ENCODE measurements at places on chromosomes 1 and 21.

GRCh38 chr1:10856863-10857598, 60.6 kb upstream of the CASZ1 start:
- no peak for DNase-seq

GRCh38 chr1:87678266-87678665, 349.6 kb downstream of the LMO4 start:
- no peak for DNase-seq

- no peak for DNase-seq
Measured at GRCh38 chr1:214550013-214550856, 1.2 kb downstream of the PTPN14 start.

DNA sequence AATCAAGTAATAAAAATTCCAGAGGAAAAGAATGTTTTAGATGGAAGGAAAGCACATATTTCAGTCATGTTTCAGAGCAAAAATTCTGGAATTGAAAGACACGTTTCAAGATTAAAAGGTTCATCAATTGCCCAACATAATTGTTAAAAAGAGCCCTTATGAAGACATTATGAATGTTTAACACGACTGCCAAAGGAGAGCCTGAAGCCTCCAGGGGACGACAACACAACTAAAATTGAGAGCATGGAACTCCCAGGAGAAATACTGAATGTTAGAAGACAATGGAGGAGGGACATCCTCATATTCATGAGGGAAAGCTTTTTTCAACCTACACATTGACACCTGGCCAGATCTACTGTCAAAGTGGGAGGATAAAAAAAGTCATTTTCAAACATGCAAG, 16.0 kb downstream of the OR2T11 start:
- DNase-seq, result peak; percentile 4

- no peak for DNase-seq
Measured at GRCh38 chr1:27057801-27058625, 45.4 kb upstream of the TENT5B start.

GRCh38 chr1:177862916-177863315, 106.9 kb downstream of the SEC16B start:
- no peak for DNase-seq

- DNase-seq, result no peak
Measured at GRCh38 chr1:167683226-167683625, 38.6 kb upstream of the MPZL1 start.

DNA sequence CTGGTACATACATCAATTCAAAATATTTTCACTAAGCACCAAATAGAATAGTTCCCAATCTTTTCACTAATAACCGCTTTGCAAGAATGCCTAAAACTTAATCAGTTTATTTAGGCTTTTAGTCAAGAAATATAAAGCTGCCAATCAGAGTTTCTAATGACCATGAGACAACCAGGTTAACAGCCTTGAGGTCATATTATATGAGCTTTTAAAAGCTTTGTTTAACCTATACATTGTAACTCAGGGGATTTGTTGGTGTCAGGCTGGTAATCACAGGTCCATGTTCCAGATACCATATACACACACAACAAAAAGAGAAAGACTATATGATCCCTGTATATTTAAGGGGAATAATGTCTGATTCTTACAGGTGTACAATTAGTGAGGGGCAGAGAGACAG, 246.2 kb upstream of the ADGRL2 start:
- DNase-seq, result no peak

- no peak for DNase-seq
Measured at GRCh38 chr1:9473032-9473807, 66.0 kb upstream of the SLC25A33 start.

- no peak for DNase-seq
Measured at GRCh38 chr1:115727706-115728249, 40.7 kb downstream of the CASQ2 start.

GRCh38 chr1:9289711-9290485, 2.8 kb upstream of the SPSB1 start:
- DNase-seq, result no peak

- no peak for DNase-seq
Measured at GRCh38 chr1:78068681-78069283, 23.0 kb downstream of the GIPC2 start.

DNA sequence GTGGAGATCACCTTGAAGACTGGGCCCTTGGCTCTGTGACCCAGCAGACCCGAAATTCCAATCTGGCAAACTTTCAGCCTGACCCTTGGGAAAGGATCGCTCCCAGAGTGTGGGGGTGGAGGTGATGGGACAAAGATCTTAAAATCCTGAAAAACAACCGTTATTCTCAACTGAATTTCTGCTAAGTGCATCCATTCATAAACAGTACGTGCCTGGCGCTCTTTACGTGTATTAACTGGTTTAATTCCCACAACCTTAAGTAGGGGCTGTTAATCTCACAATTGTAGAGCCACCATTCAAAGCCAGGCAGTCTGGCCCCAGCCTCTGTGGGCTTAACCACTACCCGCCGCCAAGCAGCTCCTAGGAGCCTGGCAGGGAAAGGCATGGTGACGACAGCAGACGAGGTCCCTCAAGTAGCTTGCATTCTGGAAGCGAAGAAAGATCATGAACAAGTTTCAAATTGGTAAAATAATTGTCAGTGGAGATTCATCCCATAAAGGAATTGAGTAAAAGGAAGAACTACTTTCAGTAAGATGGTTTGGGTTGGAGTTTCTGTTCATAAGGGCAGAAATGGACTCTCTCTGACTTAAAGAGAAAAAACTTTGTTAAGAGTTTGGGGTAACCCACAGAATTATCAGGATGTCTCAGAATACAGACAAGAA, 11.4 kb upstream of the RGS16 start:
- no peak for DNase-seq

GRCh38 chr1:229582011-229582694, 23.6 kb upstream of the ABCB10 start:
- DNase-seq, result no peak

DNA sequence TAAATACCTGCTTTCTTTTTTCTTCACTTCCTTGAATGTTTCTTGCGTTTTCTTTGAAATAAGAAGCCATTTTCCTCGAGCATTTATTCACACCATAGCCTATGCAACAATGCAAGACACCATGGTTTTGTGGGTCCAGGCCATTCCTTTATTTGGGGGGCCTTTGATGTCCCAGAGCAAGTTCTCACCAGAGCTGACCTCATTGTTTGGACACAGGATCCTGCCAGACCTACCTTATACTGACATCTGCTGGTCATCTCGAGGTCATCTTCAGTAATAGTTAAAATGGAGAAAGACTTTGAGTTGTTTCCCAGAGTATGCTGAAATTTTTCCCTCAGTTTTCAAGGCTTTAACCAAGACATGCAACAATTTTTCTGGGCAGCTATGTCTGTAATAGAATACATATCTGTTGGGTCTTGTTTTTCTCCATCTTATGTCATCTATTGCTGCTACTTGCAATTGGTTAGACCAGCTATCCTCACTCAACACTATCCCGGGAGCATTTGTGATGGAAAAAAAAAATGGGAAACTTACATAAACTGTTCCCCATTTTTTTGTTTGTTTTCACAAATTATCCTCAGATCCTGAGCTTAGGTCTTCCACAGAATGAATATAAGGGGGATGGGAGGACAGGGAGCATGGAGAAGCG, 34.0 kb upstream of the BACE2 start:
- no peak for DNase-seq

GRCh38 chr1:12630946-12631530, 12.8 kb upstream of the AADACL4 start:
- no peak for DNase-seq

DNA sequence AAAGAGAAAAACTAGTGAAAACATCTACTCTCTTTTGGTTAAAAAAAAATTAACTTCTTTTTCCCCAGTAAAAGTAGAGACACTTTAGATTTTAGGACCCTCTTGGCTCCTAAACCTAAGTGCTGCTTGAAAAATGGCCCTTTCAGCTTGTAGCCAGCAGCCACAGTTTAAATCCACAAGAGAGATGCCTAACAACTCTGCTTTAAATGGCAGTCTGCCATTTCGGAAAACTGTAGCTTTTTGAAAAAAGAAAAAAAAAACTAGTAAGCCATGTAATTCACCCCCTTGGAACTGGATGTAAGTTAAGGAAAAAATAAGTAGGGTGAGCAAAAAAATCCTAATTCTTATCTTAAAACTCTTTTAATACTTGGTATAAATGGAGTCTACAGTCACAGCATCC, 56.0 kb downstream of the LHX9 start:
- no peak for DNase-seq

- no peak for DNase-seq
Measured at GRCh38 chr1:168782559-168783116, 53.6 kb upstream of the DPT start.

- DNase-seq, result no peak
Measured at GRCh38 chr1:194078765-194079164, 892.4 kb upstream of the B3GALT2 start.

DNA sequence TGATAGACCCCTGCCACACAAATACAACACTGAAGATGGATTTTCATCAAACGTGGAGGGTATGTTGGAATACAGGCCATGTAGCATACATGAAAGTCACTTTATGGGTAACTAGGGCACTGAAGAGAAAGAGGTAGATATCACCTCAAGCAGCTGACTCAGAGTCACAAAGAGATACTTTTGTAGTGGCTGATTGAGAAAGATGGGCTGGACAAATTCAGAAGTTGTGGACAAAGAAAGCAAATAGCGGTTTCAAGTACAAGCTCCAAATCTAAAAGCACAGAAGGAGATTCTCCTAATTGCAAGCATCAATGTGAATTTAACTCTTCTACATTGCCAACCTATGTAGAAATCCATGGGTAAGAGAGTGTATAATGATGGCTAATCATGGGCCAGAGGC, 35.0 kb upstream of the RGS18 start:
- DNase-seq, result no peak

DNA sequence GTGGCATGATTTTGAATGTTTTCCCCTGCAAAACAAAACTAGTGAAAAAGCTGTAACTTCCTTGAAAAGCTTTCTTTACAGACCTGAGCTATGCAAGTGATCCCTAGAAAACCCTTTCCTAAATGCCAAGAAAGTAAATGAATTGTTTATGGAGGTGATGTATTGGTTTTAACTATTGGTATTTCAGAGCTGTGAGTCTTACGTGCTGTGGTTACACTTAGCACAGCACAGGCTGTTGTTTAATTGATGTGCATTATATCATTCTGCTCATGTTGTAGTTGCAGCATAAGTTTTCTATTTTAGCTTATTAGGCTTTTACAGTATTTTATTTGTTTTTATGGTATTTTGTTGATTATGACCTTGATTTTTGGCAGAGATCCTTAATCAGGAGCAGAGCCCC, 74.1 kb upstream of the DYNLT5 start:
- DNase-seq, result no peak

- DNase-seq, result no peak
Measured at GRCh38 chr1:58162952-58163550, 383.5 kb downstream of the OMA1 start.

GRCh38 chr1:173714441-173714758, 381 bp upstream of the KLHL20 start:
- no peak for DNase-seq

DNA sequence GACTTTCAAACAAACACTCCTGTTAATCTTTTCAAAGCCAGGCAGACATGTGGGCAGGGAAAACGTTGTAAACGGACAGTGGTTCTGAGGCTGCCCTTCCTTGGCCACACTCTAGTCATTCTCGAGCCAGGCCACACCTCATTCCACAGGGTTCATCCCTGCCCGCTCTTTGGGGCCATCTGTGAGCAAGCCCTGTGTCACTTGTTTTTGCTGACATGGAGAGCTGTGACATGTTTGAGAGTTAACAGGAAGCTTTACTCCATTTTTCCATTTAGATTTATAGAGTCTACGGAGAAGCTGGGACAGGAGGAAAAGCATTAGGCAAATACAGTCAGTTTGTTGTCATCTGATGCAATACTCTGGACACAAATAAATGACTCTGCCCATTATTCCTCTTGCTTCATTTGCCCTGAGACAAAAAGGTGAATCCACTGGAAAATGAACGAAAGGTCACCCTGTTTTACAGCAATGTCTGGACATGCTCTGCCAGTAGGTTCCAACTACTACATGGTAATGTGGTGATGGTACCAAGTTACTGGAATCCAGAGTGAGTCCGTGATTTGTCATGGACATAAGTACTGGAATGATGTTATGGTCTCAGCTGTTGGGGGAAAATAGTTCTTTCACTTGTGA, 126.9 kb downstream of the CLIC6 start:
- DNase-seq, result no peak

DNA sequence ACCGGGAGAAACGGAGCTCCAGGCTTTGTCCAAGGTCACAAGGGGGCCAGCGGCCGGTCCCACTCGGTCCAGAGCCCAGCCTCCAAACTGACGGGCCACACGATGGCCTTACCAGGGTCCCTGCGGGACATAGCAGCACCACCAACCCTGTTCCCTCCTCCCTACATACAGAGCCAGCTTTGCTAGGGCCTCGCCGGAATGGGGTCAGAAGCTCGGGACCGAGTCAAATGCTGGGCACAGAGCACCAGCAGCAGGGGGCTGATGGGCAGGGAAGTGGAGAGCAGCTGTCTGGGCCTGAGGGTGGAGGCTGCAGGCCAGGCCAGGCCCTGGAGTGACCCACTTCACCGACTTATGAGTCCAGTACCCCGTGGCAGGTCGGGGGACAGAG, 14.9 kb upstream of the TTC39A start:
- no peak for DNase-seq

DNA sequence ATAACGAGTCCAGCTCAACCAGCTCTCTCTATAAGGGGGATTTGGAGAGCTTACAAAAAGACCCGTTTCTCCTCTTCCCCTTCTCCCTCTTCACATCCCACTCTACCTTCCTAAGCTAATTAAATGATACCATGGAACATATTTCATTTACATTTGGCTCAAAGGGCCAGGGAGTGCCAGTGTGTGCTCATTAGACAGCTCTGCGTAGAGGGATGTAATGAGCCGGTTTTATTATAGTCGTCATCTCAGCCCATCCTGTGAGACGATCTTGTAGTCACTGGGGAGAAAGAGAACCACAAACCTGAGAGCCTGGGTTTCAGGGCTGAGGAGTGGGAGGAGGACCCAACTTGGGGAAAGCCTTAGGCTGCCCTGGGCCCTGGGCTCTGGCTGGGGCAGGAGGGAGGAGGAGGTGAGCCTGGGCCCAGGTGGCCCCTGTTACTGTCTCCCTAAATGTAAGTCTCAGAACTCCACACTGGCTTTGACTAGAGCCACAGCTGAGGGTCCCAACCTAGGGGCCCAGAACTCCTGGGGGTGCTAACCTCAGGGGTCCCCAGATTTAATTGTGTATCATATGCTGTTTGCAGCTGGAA, 354.6 kb downstream of the MATN1 start:
- no peak for DNase-seq

DNA sequence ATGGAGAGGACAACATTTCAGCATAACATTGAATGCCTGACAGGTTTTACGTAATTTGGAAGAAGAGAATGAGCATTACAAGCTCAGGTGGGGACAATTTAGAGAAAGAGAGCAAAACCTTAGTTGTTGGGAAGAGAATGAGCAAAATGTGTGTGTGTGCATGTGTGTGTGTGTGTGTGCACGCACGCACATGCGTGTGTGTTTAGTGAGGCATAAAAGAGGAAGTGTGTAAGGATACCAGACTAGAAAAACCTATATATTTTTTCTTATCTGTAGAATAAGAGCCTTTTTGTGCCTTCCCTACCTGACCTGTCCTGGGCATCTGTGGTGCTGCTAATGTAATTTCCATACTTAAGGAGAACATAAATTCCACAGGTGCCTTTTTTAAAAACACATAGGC, 99.0 kb upstream of the PLXNA2 start:
- no peak for DNase-seq

GRCh38 chr1:162228586-162228985, 148.1 kb downstream of the SPATA46 start:
- no peak for DNase-seq

All from activated T-helper 1 cell treated with Interleukin-2 at 50 U/mL for 16 hours (primary cell).